KBM-7 (cell line): ENCODE measurements at places on chromosomes 7 and 10.

DNA sequence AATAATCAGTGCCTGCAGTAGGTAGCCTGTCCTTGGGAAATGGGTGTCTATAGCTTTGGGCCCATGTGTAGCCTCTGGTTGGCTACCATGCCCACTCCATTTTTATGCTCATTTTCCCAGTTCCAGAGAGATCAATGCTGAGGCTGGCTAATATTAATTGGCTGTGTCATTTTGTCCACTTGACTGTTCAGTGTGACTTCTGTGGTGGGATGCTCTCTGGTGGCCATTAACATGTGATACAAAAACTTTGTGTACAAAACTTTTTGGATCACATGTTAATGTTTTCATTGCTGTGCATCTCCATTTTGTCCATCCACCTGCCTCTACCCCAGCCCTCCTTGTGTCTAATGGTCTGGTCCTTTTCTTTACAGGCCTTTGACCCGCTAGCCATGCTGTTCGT, 22.7 kb downstream of the VIM start:
- no peak for DNase-seq

GRCh38 chr10:91163869-91164474, 56.5 kb upstream of the PCGF5 start:
- DNase-seq = no peak

DNA sequence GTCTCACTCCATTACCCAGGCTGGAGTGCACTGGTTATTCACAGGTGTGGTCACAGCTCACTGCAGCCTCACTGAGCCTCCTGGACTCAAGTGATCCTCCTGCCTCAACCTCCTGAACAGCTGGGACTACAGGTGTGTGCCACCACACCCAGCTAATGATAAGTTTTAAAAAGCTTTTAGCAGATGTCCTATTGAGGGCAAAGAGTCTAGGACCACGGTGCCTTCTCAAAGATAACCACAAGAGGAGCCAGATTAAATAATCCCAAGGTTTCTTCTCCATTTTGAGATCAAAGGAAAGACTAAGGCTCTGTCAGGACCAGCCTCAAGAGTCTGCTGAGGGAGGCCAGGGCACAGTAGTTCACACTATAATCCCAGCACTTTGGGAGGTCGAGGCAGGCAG, 4.7 kb downstream of the ATP5MF start:
- no peak for DNase-seq

DNA sequence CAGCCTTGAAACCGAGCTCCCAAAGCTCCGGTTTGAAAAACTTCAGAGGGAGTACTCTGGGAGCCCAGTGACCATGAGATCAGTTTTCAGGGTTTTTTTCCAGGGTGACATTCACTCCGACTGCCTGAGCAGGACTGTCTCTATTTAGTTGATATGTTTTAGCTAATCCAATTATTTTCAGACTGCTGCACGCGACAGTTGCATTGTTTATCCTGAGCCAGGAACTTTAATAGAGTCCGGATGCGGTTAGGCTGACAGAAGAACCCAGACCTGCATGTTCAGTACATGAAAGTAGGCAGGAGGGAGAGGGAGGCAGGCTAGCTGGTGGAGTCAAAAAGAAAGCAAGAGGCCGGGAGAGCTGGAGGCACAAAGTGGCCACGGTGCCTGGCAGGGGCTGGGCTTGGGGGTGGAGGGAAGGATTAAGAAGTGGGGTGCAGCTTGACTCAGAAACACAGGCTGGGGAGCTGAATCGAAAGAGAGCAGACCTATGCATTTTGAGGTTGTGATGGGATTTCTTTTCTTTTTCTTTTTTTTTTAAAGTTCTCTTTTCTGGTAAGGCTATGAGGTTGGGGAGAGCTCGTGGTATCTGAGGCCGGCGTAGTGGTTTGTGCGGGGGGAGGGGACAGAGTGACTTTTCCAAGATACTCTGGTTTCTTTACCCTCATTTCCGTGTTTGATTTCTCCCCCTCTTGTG, 5.7 kb downstream of the GATA3 start:
- DNase-seq = peak; percentile 76

DNA sequence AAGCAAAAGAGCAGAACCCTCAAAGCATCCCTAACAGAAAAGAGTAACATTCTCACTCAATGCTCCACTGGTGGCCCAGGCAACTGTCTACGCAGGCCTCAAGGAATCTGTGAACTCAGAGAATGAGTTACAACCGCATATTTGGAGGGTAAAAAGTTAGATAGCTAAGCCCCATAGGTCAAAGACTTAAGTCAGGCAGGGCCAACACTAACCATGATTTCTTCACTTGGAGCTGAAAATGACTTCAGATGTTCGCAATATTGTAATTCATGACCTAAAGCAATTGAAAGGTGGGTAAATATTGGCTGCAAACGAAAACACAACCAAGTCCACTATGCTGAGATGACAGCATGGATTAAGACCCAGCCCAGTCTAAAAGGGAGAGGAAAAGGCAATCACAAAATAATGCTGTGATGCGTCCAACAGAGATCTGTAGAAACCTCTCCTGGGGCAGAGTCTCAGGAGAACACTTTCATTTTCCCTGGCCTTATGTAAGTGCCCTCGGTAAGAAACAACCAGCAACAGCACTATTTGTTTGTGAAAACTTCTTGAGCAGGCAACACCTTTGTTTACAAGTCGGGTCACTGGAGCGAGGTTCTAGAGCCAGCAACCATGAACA, 176.5 kb downstream of the TNS3 start:
- no peak for DNase-seq

- DNase-seq = no peak
Measured at GRCh38 chr7:36937754-36938563, 213.7 kb upstream of the AOAH start.
